ENCODE measurements at places on chromosomes 4 and X.

DNA sequence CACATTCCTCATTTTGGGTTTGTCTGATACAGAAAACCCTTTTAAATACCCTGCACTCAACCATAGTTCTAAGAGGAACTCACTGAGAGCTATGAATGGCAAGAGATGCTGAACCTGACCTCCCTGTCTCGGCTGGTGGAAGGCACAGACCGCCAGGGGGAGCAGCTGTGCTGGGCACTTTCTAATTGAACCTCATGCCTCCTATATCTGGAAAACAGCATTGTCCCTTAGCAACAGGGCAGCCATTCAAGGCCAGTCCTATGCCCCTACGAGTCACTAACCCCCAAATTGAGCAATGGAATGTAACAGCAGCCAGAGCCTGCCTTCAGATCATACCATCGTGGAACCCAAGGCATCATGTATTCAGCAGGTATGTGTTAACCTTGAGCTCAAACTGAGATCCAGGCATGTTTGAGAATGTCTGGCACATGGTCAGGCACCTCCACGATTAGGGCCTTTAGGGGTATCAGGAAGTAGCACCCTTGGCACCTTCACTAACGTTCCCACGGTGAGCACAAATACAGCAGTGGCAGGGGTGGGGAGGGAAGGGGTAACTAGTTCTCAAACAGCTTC lies 5.1 kb downstream of the USP27X start:
- DNase-seq, result peak; percentile 58

GRCh38 chr4:88028946-88029345 lies 21.5 kb downstream of the PKD2 start:
- DNase-seq, result no peak

DNA sequence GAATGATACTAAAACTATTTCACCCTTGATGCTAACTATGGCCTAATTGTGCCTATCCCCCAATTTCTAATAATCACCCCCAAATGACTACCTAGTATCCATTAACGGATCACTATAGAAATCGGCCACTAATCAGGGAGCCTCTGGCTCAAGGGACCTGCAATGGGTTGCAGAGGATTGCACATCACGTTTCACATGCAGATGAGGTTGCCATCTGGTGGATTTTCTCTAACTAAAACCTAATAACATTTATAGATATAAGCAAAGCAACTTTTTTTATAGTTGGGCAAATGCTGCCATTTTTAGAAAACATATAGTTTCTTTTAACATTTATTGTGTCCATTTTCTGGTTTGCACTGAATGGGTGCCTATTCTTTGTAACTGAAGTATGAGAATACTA lies 28.3 kb upstream of the ALG13 start:
- peak; percentile 3 for DNase-seq

- no peak for DNase-seq
These were observed 35.5 kb upstream of the CCKAR start for GRCh38 chr4:26525771-26526150.

DNA sequence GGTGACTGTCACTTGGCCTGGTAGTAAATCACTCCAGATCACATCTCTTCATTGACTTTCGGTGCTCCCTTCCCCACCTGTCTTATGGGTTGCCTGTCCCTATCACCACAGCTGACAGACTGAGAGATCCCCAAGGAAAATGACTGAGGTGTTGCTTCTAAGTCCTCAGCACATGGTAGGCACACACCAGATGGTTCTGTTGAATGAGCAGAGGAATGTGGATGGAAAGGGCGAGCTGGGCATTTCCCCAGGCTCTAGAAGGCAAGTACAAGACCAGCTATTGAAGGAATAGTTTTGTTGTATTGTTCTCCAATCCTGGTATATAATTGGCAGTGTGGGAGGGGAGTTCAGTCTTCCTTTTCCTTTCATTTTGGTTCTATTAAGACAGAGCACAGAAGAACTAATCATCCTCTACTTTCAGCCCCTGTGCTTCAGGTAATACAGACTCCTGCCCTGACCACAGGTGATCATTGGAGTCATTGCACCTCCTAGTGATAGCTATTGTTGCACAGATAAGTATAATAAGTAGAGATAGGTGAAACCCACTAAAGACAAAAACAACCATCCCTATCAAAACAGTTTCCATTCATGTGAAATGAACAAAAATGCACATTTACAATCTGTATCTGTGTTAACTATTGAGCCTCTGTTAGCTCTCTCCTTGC lies 158.6 kb downstream of the TRAM1L1 start:
- no peak for DNase-seq

- DNase-seq, result no peak
These were observed 246.4 kb downstream of the ZNF674 start for GRCh38 chrX:46298821-46299220.

- no peak for DNase-seq
These were observed 107.9 kb downstream of the CPEB2 start for GRCh38 chr4:15110120-15110571.

DNA sequence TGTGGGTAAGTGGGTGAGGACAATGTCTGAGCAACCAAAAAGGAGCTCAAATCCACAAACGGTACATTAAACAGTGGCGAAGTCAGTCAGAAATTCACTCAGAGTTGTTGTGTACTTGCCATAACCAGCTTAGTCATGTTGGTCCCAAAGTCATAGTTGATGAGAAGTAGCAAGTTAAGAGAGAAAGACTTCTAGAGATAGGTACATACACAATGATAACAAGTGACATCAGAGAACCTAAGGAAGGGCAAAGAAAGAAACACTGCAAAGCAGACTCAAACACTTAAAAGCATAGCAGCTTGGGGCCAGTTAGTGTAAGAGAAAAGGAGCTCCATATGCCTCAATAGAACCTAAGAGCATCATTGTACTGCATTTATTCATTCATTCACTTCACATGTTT lies 30.2 kb downstream of the DYNLT3 start:
- no peak for DNase-seq

DNA sequence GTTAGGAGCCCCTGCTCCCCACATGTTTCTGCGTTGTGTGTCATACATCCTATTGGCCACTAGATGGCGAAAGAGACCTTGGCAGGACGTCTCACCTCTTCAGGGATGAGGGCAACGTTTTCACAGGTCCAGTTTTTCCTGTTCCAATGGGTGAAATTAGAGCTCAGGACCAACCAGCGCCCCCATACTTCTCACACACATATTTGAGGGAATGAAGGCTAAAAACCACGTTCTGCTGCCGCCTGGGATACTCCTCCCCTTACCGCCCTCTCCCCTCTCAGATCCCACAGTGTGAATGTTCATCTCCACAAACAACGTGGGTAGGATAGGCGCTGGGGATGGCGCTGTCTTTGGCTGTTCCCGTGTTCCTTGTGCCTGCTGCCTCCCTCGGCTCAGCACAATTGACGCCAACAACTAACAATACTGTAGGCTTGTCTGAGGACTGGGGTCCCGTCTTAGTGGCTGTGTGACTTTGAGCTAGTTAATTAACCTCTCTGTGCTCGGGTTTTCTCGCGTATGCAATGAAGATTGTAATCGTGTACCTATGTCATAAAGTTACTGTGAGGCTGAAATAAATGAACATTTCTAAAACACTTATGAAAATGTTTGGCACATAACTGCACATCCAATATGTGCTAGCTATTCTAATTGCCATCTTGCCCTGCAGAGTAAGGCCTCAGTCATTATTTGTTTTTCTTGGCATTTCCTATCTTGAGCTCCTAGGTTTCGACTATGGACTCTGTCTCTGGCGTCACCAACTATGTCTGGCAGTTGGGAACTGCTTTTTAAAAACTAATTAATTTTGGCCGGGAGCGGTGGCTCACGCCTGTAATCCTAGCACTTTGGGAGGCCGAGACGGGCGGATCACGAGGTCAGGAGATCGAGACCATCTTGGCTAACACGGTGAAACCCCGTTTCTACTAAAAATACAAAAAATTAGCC lies 181.3 kb upstream of the STK26 start:
- peak; percentile 58 for DNase-seq

DNA sequence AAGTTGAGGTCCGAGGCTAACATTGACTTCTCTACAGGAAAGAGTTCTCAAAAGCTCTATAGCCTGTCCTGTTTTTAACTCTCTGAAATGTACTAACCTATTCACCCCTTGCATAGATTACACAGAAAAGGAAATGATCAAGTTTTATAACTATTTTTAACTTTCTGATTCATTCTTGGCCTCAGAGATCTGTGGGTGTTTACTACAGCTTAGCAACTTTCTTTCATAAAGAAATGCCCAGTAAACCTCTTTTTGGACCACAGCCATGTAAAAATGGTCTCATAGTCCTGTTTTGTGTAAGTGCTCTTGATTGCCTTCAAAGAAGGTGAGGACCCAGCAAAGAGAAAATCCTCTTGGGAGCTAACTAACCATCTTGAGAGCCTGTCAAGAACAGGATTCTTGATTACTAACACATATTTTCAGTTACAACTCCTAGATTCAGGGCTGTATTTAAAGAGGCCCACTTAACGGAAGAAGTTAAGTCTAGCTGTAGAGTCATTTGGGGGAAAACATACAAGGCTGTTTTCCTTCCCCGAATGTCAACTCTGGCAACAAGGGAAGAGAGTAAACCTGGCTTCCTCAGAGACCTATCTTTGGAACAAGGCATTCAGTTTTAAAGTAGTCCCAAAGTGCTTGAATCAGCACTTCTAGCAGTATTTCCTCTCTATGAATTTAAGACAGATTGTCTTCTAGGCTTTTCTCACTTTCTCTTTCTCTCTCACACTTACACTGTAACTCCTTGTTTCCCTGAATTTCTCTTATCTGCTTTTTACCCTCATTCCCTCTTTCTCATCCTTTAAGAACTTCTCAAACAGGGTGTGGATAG lies 78.2 kb downstream of the IL21 start:
- DNase-seq, result peak; percentile 66

GRCh38 chr4:130511776-130512175 lies 1415.8 kb downstream of the C4orf33 start:
- no peak for DNase-seq

GRCh38 chrX:53714580-53715345 lies 28.2 kb upstream of the HUWE1 start:
- peak; percentile 95 for DNase-seq

GRCh38 chr4:830601-831482 lies 4.9 kb upstream of the CPLX1 start:
- no peak for DNase-seq

DNA sequence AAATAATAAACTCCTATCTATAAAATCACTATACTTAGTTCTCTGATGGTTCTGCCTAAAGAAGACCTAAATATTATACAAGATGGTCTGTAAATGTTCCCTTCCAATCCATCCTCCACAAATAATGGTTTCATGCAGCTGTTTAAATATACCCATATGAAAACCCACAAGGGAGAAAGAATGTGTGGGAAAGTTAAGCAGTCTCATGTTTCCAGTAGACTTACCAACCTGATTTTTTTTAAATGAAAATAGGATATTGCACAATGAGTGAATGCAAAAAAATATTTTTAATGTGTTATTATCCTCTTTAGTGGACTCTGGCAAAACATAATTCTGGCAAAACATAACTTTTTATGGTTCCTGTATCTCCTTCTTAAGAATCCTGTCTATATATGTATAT lies 23.3 kb downstream of the CAMK2D start:
- DNase-seq, result no peak

GRCh38 chr4:183299464-183299863 lies 20.6 kb downstream of the CLDN22 start:
- no peak for DNase-seq

GRCh38 chr4:51918251-51918650 lies 75.3 kb downstream of the DCUN1D4 start:
- no peak for DNase-seq
